Bronchial epithelial cell (primary cell): ENCODE measurements at places on chromosomes 2 and 18. TPM values are rescaled to one million over a fixed set of nuclear protein-coding genes. Genes with fewer than 3 reads are reported as not detected.

The MSGN1 gene
- not detected in 2 replicates for total RNA-seq

The GKN1 gene
- total RNA-seq: not detected in 2 replicates

The DGKD gene
- total RNA-seq: 14.5 and 20.7 TPM in 2 replicates

The AQP12A gene
- total RNA-seq: not detected in 2 replicates

The TAF4B gene
- total RNA-seq: 2.3 and 6.6 TPM in 2 replicates

The CTDP1 gene
- total RNA-seq: 27.1 and 32.1 TPM in 2 replicates

The LYG2 gene
- not detected in 2 replicates for total RNA-seq

The DNER gene
- 0.51 and 1.8 TPM in 2 replicates for total RNA-seq

The GLI2 gene
- under 0.01 and 0.26 TPM in 2 replicates for total RNA-seq

The NPHP1 gene
- 1.6 and 2.4 TPM in 2 replicates for total RNA-seq

The UGT1A9 gene
- 0.26 TPM in 1 of 2 replicates, not detected in the other for total RNA-seq

The RGPD4 gene
- total RNA-seq: not detected in 2 replicates

The MC4R gene
- under 0.01 TPM in 1 of 2 replicates, not detected in the other for total RNA-seq

The CTDSP1 gene
- total RNA-seq: 26.5 and 32.1 TPM in 2 replicates

The IL36B gene
- total RNA-seq: 0.13 TPM in 1 of 2 replicates, not detected in the other

The G6PC2 gene
- not detected in 2 replicates for total RNA-seq

The NFE2L2 gene
- 64.5 and 68.5 TPM in 2 replicates for total RNA-seq

The CD28 gene
- not detected in 2 replicates for total RNA-seq

The GPR155 gene
- 1.3 TPM in 2 replicates for total RNA-seq

The RNF125 gene
- total RNA-seq: 0.90 and 1.3 TPM in 2 replicates

The KYNU gene
- 30.3 and 31.4 TPM in 2 replicates for total RNA-seq

The CHRNA1 gene
- not detected in 2 replicates for total RNA-seq

The CCDC150 gene
- 2.4 and 3.3 TPM in 2 replicates for total RNA-seq

The ALK gene
- total RNA-seq: not detected in 2 replicates

The GULP1 gene
- 30.0 and 39.2 TPM in 2 replicates for total RNA-seq

The GRB14 gene
- 0.77 and 1.8 TPM in 2 replicates for total RNA-seq

The IL1RL1 gene
- total RNA-seq: 65.8 and 162 TPM in 2 replicates

The FOXI3 gene
- under 0.01 TPM in 1 of 2 replicates, not detected in the other for total RNA-seq

The QPCT gene
- total RNA-seq: 6.1 and 7.6 TPM in 2 replicates

The EFEMP1 gene
- 113 and 227 TPM in 2 replicates for total RNA-seq

The AFF3 gene
- 0.13 TPM in 1 of 2 replicates, not detected in the other for total RNA-seq

The KCNG2 gene
- total RNA-seq: not detected in 2 replicates

The CD8B gene
- not detected in 2 replicates for total RNA-seq

The VAMP8 gene
- total RNA-seq: 41.3 and 67.6 TPM in 2 replicates
